GM23338 (cell line): ENCODE measurements at places on chromosomes 3 and 15.

DNA sequence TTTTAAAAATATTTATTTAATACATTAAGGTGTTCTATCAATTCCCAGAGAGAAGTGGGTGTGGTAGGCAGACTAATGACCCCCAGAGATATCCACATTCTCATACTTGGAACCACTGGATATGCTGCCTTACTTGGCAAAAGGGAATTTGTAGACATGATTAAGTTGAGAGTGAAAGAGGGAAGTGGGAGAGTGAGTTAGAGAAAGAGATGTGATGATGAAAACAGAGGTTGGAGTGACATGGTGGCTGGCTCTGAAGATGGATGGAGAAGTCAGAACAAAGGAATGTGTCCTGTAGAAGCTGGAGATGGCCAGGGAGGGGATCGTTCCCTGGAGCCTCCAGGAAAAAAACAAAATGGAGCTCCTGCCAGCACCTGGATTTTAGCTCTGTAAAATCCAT lies 32.0 kb downstream of the TNFAIP8L3 start:
- no peak overlapping the region for H3K27ac ChIP-seq
- H3K4me1 ChIP-seq = no peaks in the 10 kb centered on the region
- no peaks in the 10 kb centered on the region for H3K36me3 ChIP-seq
- no peaks in the 10 kb centered on the region for H3K27me3 ChIP-seq
- no peak overlapping the region for H3K4me3 ChIP-seq
- no peak for DNase-seq

- peaks cover 10% of the 10 kb centered on the region for H3K4me1 ChIP-seq
- H3K27ac ChIP-seq = no peak overlapping the region
- DNase-seq = no peak
- H3K27me3 ChIP-seq = no peaks in the 10 kb centered on the region
- no peaks in the 10 kb centered on the region for H3K36me3 ChIP-seq
Measured at GRCh38 chr3:9190276-9190675, 59.2 kb downstream of the SRGAP3 start.

DNA sequence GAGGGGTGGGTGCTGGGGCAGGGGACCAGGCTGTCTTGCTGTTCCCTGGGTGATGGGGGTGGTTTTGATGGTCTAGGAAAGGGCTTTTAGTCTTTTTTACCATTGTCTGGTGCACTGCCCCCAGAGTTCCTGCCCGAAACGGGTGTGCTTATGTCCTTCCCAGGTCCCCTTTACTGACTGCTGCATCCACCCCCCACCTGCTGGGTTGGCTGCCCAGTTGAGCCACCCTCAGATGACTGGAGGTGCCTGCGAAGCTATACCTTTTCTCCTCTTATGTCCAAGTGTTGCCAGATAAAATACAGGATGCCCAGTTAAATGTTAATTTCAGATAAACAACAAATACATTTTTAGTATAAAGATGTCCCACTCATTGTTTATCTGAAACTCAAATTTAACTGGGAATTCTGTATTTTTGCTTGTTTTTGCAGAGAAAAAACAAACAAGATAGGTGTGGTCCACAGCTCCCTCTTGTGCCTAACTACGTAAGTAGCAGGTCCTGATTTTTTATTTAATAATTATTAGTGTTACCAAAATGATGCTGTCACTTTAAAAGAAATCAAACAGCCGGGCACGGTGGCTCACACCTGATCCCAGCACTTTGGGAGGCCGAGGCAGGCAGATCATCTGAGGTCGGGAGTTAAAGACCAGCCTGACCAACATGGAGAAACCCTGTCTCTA lies 6.1 kb upstream of the RPP14 start:
- no peak overlapping the region for H3K4me3 ChIP-seq
- no peak overlapping the region for H3K27ac ChIP-seq
- H3K4me1 ChIP-seq = 0 out of 2 replicates have a peak, but pooled peaks cover 3% of the 10 kb centered on the region
- H3K36me3 ChIP-seq = no peaks in the 10 kb centered on the region

DNA sequence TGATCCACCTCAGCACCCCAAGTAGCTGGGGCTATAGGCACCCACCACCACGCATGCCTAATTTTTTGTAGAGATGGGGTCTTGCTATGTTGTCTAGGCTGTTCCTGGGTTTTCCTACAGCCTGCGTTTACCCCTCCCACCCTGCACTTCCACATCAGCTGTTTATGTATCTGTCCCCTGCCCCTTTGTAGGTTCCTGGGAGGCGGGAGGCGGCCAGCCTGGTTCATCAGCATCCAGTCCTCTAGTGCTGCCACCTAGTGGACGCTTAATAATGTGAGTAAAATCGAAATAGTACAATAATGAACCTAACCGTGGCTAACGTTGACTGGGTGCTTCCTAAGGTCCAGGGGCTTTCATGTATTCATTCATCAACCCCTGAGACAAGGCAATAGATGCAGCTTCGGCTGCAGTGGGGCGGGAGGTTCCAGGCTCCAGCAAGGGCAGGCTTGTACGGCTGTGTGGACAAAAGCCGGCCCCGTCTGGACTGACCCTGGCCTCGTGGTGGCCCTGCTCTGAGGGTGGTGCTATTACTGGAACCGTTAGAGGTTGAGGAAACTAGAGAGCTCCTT lies 1.2 kb upstream of the LCTL start:
- no peak overlapping the region; the same call in 1 of the 2 replicates for H3K27ac ChIP-seq
- H3K27me3 ChIP-seq = no peaks in the 10 kb centered on the region
- H3K36me3 ChIP-seq = no peaks in the 10 kb centered on the region

- H3K4me1 ChIP-seq = 0 out of 2 replicates have a peak, but pooled peaks cover 3% of the 10 kb centered on the region
- H3K4me3 ChIP-seq = no peak overlapping the region
- no peak for DNase-seq
- H3K27ac ChIP-seq = no peak overlapping the region
- no peaks in the 10 kb centered on the region for H3K36me3 ChIP-seq
- H3K27me3 ChIP-seq = no peaks in the 10 kb centered on the region
Measured at GRCh38 chr15:60528530-60528929, 49.6 kb upstream of the ICE2 start.

DNA sequence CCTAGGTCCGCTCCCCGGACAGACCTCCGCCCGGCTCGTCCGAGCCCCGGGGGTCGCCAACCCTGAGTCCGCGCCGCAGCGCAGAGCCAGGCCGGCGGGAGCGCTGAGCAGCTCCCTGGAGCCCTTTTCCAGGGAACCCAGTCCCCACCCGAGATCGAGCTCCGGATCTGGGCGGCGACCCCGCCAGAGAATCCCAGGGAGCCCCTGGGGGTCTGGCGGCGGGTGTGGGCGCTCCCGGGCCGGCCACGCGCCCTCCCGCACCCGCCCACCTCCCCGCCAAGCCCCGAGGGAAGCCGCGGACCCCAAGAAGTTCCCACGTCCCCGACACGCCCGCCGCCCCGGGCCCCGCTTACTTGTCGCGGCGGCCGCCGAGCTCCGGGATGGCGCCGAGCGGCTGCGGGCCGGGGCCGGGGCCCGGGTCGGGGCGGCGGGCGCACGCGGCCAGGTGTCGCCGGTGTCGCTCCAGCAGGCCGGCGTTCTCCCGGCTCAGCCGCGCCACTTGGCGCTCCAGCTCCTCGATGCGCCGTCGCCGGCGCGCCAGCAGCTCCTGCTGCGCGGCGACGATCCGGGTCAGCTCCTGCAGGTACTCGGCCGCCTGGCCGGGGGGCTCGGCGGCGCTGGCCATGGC lies 137.7 kb downstream of the NUP210 start:
- H3K27me3 ChIP-seq = peaks cover 29% of the 10 kb centered on the region
- no peak overlapping the region for H3K27ac ChIP-seq
- DNase-seq = peak; percentile 64
- H3K4me3 ChIP-seq = peak overlapping the region; percentile 71
- H3K4me1 ChIP-seq = peaks cover 5% of the 10 kb centered on the region

- no peaks in the 10 kb centered on the region for H3K27me3 ChIP-seq
- H3K4me1 ChIP-seq = peaks cover 9% of the 10 kb centered on the region
- DNase-seq = no peak
- no peak overlapping the region for H3K27ac ChIP-seq
- H3K4me3 ChIP-seq = no peak overlapping the region
Measured at GRCh38 chr3:31240874-31241273, 291.9 kb upstream of the STT3B start.

GRCh38 chr3:141530415-141530768 lies 43.6 kb downstream of the RASA2 start:
- H3K4me3 ChIP-seq = no peak overlapping the region
- H3K4me1 ChIP-seq = peaks cover 8% of the 10 kb centered on the region
- H3K36me3 ChIP-seq = peaks cover 5% of the 10 kb centered on the region; the same call in 1 of the 2 replicates
- no peak for DNase-seq
- 0 out of 2 replicates have a peak overlapping the region, but pooled peaks have one; percentile 11 for H3K27ac ChIP-seq
